ENCODE measurements at places on chromosomes 1 and 21. TPM values are rescaled to one million over a fixed set of nuclear protein-coding genes. Genes with fewer than 3 reads are reported as not detected.

The TFF2 gene
- total RNA-seq = not detected

The GRIK1 gene
- total RNA-seq = not detected

The ST6GALNAC5 gene
- total RNA-seq = not detected

DNA sequence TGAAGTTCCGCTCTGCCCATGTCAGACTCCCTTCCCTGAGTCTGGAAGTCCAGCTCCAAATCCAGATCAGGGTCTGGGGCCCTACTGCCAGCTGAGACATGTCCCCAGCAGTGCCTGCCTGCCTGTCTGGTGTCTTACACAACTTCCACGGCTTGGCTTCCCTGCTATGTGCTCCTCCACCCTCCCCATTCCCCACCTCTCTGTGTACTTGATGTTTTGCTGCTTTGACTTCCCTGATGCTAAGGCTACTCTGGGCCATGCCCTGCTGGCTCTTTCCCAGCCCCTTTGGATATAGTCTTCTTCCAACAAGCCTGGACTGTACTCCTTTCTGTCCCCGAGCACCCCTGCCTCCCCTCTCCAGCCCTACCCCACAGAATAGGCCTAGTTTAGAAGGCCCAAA, 7.3 kb downstream of the GJA5 start:
- DNase-seq = no peak

DNA sequence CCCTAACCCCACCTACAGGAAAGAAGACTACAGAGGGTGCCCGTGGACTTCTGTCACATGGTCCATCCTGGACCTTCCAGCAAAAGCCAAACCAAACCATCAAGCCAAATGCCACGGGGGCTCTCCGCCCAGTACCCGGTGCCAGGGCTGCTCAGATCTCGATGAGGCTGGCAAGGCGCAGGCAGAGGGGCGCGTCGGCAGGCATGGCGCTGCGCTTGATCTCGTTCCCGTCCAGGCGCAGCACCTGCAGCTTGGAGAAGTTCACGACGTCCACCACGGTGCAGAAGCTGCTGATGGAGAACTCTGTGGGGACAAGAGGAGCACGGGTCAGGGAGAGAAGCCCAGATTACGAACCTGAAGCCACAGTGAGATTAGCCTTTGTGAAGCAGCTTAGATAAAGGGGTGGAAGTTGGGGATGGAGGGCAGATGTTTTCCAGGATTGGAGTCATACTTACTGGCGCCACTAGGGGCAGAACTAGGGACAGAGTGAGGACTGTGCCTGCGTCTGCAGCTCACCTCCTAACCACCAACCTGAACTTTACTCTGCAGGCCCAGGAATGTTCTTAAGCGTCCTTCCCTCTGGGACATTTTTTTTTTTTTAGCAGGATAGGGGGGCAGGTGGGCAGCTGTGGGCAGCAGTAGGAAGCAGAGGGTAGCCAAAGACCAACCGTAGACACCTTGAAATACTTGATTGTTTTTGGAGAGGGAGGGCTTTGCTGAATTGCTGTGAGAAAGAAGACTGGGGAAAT, 8.6 kb downstream of the FMOD start:
- DNase-seq = no peak

DNA sequence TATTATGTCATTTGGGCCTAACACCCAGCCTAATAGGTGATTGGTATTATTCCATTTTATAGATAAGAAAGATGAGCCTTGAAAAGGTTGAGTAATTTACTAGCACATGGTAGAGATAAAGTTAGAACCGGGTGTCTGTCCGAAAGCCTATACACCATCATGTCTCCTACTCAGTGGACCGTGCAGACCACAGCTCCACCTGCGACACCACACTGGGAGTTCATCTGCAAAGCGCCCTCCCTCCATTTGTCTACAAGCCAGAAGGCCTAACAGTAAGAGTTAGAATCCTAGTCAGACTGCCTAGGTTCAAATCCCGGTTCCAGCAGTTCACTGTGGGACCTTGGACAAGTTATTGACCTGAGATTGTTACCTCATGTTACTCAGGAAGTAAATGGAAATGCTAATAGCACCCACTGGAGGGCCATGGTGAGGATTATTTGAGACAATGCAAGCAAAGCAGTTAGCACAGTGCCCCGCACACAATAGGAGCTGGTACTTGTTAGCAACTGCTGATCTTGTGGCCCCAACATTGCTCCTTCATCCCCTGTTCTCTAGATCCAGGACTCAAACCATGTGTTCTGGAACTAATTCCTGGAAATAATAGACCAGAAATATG, 20.5 kb downstream of the ARMH1 start:
- no peak for DNase-seq

DNA sequence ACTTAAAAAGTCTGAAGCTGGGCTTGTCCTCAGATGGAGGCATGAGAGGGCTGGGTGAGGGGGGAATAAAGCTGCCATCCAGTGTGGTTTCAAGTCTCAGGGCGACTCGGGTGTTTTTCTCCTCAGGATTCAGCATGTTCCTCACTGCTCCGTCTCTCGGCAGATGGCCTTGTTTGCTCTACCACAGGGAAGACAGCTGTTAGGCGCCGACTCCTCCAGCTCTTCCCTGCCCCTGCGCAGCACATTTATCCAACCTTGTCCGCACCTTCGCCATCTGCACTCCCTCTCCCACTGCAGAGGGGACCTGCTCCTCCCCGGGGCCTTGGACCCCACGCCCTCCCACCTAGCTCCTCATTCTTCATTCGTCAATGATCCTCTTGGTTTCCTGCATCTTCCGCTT, 16.6 kb upstream of the S100A11 start:
- DNase-seq = no peak

DNA sequence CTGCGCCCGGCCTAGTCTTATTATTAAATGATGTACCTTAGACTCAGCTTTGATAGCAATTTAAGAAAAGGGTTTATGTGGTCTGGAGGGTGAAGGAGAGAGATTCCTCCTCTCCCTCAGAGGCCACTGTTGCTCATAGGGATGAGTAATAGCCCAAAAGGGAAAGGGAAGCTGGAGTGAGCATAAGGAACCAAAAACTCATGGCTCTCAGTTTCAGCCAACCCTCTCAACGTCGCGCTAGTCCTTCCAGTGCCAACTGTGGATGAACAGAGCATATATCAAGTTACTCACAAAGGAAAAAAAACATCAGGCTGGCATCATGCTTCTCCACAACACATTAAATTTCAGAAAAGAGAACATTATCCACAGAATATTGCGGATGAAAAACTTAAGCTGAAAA, 8.3 kb upstream of the GPR89B start:
- no peak for DNase-seq

- DNase-seq = no peak
Measured at GRCh38 chr21:15679630-15680029, 50.2 kb upstream of the USP25 start.

DNA sequence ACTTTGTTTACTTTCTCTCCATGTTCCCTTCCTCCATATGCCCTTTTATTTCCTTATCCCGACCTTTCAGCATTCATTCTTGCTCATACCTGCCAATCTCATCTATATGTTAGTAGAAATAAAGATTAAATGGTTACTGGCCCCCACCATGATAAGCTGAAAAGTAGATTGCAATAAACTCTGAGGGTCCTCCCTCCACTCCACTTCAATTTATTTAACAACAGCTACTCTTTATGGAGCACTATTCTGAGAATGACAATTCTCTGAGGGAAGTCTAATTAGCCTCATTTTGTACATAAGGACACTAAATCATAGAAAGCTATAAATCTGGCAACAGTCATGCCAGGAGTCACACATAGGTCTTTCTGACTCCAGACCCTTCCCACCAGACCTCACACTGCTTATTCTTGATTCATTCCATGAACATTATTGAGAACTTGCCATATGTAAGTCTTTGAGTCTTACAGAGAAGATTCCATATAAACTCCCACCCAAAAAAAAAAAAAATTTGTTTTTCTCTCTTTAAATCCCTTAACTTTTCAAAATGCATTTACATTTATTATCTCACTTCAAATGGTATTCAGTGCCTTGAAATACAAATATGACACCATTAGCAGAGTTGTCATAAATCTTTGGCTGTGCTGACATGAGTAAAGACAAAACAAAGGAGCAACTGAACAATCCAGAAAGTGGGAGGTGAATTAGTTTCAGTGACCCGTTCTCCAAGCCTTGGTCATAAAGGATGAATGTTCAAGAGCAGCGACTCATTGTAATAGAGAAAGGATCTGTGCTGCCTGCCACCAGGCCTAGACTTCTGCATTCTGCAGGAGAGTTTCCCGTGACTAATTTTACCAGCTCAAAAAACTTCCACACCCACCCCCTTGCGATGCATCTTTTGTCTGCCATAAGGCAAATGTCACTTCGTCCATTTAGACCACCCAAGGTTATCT, 28.5 kb downstream of the PALMD start:
- DNase-seq = no peak

Measured in natural killer cell treated with Interleukin-12 subunit alpha and Interleukin-12 subunit beta and Interleukin-15 and Interleukin-18, amount 100 ng/mL, for 72 hours (primary cell).